ENCODE measurements at places on chromosomes 12 and 14. TPM values are rescaled to one million over a fixed set of nuclear protein-coding genes. Genes with fewer than 3 reads are reported as not detected.

CDK2 gene
- total RNA-seq, result 8.4 TPM

ZNF385A gene
- total RNA-seq, result 7.7 TPM

TAS2R30 gene
- 0.72 TPM for total RNA-seq

DTX1 gene
- total RNA-seq, result 2.4 TPM

GLI1 gene
- total RNA-seq, result 0.37 TPM

ZBTB42 gene
- 5.3 TPM for total RNA-seq

B4GALNT3 gene
- 49.6 TPM for total RNA-seq

LALBA gene
- total RNA-seq, result not detected

SERPINA3 gene
- total RNA-seq, result 63.5 TPM

Measured in left ventricle myocardium superior (tissue), 1 donor.